ENCODE measurements at places on chromosomes 12 and 14. TPM values are rescaled to one million over a fixed set of nuclear protein-coding genes. Genes with fewer than 3 reads are reported as not detected.

HAL gene
- 0.11 TPM for total RNA-seq

GALNT9 gene
- total RNA-seq: 0.35 TPM

CFAP54 gene
- 0.24 TPM for total RNA-seq

KLHL33 gene
- 0.04 TPM for total RNA-seq

DNA sequence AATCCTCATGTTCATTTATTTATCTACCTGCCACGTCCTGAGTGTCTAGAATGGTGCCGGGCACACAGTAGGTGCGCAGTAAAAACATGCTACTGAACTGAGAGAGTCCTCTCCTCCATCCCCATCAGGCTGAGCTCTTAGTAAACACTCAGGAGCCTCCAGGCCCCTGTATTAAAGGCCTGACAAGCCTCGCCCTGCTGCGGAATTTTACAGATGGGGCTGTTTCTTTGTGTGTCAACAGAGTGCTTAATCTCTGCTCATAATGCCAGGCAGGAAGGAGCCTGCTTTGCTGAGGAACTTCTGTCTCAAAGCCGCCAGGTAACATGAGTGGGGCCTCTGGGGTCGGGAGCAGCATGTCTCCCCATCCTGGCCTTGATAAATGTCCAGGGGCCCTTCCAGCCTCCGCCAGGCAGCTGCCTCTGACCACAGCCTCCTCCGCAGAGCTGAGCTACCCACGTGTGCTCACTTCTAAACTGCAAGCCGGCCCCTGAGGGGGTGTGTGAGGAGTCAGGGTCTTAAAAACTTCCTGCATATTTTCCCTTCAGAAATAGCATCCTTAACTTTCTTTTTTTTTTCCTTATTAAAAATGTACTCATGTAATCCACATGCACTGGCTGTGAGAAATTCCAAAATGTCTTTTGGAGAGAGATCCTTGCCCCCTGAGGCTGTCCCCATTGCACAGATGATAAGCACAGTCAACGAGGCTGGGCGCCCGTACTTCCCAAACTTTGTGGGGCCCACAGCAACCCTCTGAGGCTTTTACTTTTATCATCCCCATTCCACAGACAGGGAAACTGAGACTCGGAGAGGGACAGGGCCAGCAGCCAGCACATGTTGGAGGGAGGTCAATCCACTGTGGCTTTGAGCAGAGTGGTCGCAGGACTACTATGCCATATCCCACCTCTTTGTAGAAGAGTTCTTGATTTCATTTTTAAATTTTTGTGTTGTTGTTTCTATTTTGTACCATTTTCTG, 116.0 kb upstream of the NCOR2 start:
- peak; percentile 64 for DNase-seq

DNA sequence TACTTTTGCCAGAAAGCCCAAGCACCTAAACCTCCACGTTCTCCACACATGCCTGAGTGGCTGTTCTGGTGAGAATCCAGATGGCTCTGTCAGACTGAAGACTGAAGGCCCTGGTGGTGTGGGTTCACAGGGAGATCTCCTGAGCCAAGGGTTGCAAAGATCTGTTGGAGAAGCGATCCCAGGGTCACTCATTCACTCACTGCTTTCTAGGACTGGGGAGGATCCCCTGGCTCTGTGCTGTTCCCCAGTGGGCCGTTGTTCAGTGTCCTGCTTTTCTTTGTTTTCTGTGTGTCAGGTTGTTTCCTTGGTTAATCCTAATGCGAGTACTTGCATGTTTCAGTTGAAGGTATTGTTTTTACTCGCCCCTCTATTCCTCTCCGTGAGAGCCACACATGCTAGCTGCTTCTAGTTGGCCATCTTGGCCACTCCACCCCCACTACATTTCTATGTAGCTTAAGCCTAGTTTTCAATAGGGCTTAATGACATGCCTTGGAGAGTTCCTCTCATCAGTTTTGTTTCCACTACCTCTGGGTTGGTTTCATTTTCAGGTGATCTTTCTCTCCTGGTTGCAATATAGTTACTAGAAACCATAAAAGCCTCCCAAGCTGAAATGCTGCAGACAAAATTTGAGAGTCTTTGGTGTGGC, 144.5 kb upstream of the SLC38A2 start:
- no peak for DNase-seq

DNA sequence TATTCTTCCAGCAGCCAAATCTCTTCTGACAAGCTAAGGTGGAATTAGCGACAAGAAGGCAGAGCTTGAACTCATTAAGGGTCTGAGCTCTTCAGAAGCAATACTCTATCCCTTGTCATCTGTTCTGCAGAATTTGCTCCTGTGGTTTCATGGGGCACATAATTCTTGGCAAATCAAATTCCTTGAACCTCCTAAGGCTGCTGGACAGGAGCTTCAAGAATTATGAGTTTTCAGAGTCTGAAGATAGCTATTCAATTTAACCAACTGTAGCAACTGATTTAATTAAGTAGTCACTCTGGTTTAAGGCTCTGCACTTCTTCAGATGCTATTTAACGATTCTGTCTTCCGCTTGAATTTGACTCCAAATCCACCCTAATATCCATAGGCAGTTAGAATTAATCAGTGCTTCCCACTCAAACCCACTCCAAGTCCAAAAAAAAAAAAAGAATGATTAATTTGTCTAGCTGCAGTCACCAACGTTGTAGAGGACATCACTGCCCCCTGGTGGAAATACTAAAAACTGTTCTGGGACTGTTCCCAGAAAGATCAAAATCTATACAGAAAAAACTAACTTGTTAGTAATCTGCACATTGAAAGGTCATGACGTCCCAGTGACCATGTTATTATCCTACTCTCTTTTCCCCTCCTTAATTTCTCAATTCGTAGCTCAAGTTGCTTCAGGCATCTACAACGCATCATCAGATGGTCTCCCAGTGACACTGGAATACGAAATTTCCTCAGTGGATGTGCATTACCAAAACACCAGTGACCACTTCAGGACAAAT, 169.9 kb downstream of the KIF21A start:
- no peak for DNase-seq

- DNase-seq: no peak
These were observed 24.7 kb downstream of the PRPF40B start for GRCh38 chr12:49647827-49648711.

GRCh38 chr14:30884901-30885300, 10.5 kb downstream of the COCH start:
- DNase-seq: no peak

GRCh38 chr12:86194721-86195120, 61.5 kb downstream of the MGAT4C start:
- DNase-seq: no peak

DNA sequence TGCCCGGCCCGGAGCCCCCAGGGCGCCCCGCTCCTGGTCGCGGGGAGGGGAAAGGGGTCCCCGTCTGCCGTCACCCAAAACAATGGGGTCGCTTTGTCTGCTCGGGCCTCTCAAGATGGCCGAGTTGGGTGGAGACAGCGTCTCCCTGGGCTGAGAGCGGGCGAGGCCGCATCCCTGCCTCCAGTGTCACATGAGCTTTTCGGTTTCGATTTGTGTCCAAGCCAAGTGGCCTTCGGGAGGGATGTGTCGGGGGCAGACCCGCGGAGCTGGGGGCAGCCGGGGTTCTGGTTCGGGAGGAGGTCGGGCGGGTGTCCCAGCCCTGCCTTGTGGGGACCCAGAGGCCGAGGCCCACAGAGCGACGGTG, 790 bp downstream of the DYNC1H1 start:
- peak; percentile 61 for DNase-seq

- no peak for DNase-seq
These were observed 308.0 kb downstream of the SLC6A15 start for GRCh38 chr12:84604551-84604950.

DNA sequence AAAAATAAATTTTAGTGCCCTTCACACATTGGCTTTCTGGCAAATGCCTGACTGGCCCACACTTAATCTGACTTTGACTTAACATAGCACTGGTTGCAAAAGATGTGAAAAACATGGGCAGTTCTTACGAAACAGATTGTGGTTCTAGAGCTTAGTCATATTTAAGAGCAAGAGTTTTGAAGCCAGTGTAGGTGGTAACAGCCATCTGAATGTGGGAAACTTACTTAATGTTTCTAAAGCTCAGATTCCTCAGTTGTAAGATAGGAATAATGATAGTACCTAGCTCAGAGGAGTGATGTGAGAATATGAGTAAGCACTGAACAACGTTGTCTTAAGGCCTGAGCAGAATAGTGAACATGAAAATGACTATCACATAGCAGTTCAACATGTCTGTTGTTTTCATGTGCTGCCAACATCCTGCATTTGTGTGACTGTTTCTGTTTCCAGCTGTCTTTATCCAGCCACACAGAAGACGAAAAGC, 262.7 kb downstream of the SYT1 start:
- no peak for DNase-seq

- no peak for DNase-seq
These were observed 141.3 kb downstream of the KTN1 start for GRCh38 chr14:55721353-55721752.

DNA sequence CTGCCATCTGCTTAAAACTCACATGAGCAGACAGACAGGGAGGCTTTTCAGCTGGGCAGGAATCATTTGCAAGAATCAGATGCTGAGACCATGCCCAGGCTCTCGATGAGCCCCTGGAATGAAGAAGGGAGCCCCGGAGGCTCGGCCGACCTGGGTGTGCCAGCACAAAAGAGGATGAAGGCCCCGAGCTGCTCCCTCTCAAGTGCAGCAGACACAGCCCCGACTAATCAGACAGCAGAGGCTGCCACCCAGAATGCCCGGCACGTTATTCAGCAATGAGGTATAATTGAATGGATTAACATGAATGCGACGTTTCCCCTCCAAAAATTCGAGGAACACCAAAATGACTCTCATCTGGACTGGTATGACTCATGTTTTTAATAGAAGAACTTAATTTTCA, 58.9 kb downstream of the BCL11B start:
- no peak for DNase-seq

GRCh38 chr12:62655666-62656151, 189.1 kb downstream of the MON2 start:
- DNase-seq: peak; percentile 63

DNA sequence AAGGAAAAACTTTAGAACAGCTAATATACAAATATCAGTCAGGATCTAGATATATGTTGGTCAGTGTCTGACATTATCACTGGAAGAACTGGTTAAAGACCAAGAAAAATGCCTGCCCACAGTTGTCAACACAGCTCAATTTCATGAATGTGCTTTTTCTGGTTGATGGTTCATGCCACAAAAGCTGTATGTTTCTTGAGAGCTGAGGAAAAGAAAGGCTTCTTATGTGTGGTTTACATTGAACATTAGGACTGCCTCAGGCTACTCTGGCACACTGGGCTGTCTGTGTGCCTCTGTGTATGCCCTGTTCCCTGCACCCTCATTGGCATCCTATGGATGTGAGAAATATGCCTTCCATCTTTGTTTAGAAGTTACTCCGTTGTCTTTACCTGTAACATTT, 218.8 kb upstream of the RGS6 start:
- DNase-seq: no peak

DNA sequence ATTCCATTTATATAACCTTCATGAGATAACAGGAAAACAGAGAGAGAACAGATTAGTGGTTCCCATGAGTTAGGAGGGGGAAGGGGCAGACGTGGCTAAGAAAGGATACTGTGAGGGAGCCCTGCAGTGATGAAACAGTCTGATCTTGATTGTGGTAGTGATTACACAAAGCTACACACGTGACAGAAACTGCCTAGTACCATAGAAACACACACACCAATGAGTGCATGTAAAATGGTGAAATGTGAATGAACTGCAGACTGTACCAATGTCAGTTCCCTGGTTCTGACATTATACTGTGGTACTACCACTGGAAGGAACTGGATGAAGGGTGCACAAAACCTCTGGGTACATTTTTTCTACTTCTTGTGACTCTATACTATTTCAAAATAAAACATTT, 36.9 kb downstream of the NRDE2 start:
- no peak for DNase-seq

GRCh38 chr12:85866986-85867776, 6.9 kb upstream of the NTS start:
- no peak for DNase-seq

DNA sequence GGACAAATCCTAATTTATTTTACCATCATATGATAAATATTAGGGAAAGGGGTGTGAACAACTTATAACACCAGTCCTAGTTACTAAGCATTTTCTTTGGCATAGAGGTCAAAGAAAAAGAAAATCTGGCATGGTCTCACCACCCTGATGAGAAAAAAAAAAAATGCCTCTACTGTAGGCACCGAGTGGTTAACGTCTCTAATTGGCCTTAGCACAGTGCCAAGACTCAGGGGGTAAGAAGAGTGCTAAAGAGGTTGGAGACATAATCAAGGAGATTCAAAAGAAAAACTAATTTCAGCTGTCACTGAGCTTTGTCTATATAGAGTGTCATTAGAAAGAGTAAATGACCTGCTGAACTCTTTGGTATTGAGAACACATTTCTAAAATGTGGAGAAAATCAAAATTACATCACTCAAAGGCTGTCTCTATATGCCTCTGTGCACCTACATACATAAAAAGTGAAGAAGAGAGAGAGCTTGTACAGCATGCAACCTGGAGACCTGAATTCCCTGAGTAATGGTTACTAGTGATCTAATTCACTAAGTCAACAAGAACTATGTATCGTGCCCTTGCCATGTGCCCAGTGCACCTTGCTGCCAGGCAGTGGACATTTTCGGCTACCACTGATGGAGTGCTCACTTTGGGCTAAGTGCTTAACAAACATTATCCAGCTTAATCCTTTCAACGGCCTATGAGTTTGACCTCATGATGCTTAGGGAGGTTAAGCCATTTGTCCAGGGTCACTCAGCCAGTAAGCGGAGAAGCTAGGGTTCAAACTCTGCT, 113.8 kb upstream of the G2E3 start:
- DNase-seq: no peak

- DNase-seq: no peak
These were observed 16.0 kb downstream of the C14orf132 start for GRCh38 chr14:96055065-96055752.

DNA sequence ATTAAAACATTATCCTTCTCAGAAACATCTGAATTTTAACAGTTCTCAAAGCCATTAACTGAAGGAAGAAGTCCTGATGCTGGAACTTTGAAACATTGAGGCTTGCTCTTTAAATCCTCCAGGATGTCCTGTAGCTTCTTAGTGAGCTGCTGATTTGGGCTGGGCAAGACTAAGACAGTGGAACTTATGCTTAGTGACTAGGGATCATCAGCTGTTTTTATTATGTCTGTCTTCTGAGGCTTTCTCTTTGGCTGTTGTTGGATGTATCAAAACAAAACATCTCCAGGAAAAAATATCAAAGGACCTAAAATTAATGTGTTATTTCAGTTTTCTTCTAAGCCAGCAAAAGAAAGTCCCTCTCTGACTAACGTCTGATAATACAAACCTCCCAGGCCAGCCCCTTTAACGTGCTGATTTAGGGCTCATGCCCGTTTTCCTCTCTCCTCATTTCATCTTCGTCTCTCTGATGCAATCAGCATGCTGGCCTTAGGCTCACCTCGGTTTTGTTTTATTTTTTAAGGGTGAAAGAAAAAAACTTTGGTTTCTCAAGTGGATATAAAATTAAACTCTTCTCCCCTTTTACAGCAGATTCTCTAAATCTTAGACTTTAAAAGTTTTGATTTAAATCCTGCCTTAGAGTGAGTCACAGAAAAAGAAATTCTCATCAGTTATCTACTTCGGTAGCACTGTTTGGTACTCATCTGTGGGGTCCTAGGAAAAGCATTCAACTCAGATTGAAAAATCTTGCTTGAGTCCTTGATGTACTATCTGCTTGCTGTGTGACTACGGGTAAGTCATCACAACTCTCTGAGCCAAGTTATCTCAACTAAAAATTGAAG, 106.2 kb upstream of the CCDC91 start:
- no peak for DNase-seq

Measured in H9 (cell line).